Fibroblast of lung (primary cell): ENCODE measurements at places on chromosomes 13 and 19. TPM values are rescaled to one million over a fixed set of nuclear protein-coding genes. Genes with fewer than 3 reads are reported as not detected.

IGFL3 gene
- not detected in 2 replicates for total RNA-seq

SIAH3 gene
- not detected in 2 replicates for total RNA-seq

ZNF549 gene
- 6.7 and 7.8 TPM in 2 replicates for total RNA-seq

TICAM1 gene
- 2.1 and 4.1 TPM in 2 replicates for total RNA-seq

GJB2 gene
- under 0.01 TPM in 1 of 2 replicates, not detected in the other for total RNA-seq

RUBCNL gene
- 3.6 and 4.1 TPM in 2 replicates for total RNA-seq

FAM124A gene
- 2.6 and 4.8 TPM in 2 replicates for total RNA-seq

ZNF567 gene
- total RNA-seq: 5.9 and 6.9 TPM in 2 replicates

CABP5 gene
- not detected in 2 replicates for total RNA-seq

B3GNT3 gene
- not detected in 2 replicates for total RNA-seq

KLK5 gene
- total RNA-seq: not detected in 2 replicates

GIPR gene
- total RNA-seq: not detected in 2 replicates

PSG11 gene
- not detected in 2 replicates for total RNA-seq

ZNF296 gene
- not detected in 2 replicates for total RNA-seq

ZNF723 gene
- total RNA-seq: not detected in 2 replicates

KLK14 gene
- not detected in 2 replicates for total RNA-seq

MATK gene
- under 0.01 TPM in 1 of 2 replicates, not detected in the other for total RNA-seq

SIGLEC14 gene
- not detected in 2 replicates for total RNA-seq

APOC4 gene
- total RNA-seq: not detected in 2 replicates

BST2 gene
- total RNA-seq: 4.3 and 4.6 TPM in 2 replicates

C19orf38 gene
- 1.0 and 1.3 TPM in 2 replicates for total RNA-seq

PRTN3 gene
- not detected in 2 replicates for total RNA-seq

ZNF568 gene
- total RNA-seq: 20.8 and 33.2 TPM in 2 replicates

CYP4F8 gene
- not detected in 2 replicates for total RNA-seq

NLRP12 gene
- under 0.01 TPM in 1 of 2 replicates, not detected in the other for total RNA-seq

DIAPH3 gene
- total RNA-seq: 1.8 and 5.9 TPM in 2 replicates

LILRB5 gene
- total RNA-seq: not detected in 2 replicates

UHRF1 gene
- 4.9 and 11.6 TPM in 2 replicates for total RNA-seq

CRX gene
- total RNA-seq: not detected in 2 replicates

SERPINE3 gene
- not detected in 2 replicates for total RNA-seq
